CD4-positive, alpha-beta T cell treated with Interleukin-2 at 100 ng/mL for 4 hours (primary cell): ENCODE measurements at places on chromosomes 5 and 9.

- DNase-seq, result no peak
Measured at GRCh38 chr9:123048748-123049147, 15.3 kb downstream of the GPR21 start.

GRCh38 chr5:103498800-103499551, 63.6 kb downstream of the NUDT12 start:
- DNase-seq, result no peak

DNA sequence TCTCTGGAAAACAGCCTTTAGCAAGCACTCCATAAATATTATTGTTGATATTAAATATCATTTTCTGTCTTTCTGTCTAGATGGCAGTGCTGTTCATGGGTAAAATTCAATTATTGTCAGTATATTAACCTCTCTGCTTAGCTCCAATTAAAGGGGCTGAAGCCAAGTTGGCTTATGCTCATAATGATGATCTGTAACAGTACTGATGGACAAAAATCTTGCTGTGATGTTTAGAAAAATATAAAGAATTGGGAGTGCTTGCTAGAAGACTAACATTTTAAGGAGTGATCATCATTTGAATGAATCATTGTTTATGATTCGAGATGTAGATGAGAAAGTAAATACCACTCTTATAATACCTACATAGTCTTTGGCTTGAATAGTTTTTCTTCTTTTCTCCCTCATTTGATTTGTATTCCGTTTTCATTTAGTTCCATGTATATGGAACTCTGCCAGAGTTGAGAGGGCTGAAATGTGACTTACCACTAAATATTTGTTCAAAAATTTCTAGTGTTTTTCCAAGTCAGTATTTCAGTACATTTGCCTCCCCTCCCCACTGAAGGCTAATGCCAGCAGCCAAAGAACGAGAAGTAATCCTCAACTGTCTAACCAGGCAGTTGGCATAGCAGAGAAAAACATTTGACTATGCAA, 538.3 kb downstream of the CSNK1G3 start:
- no peak for DNase-seq

- DNase-seq, result no peak
Measured at GRCh38 chr5:151125421-151125820, 32.2 kb downstream of the ANXA6 start.

- no peak for DNase-seq
Measured at GRCh38 chr5:82538339-82539034, 260.3 kb upstream of the RPS23 start.
